Stimulated activated CD4-positive, alpha-beta T cell treated with anti-CD3 and anti-CD28 coated beads, Interleukin-1b, Interleukin-23, amount 100 ng/mL, for 24 hours (primary cell): ENCODE measurements at places on chromosomes 7 and 10.

GRCh38 chr10:78766603-78767002 is 302.2 kb upstream of the ZMIZ1 start:
- no peak for DNase-seq

- no peak for DNase-seq
These were observed 8.2 kb upstream of the PON3 start for GRCh38 chr7:95404316-95404865.

GRCh38 chr7:112575864-112576263 is 95.1 kb downstream of the LSMEM1 start:
- DNase-seq, result no peak

GRCh38 chr10:116998172-116998571 is 6.8 kb downstream of the SHTN1 start:
- DNase-seq, result no peak

DNA sequence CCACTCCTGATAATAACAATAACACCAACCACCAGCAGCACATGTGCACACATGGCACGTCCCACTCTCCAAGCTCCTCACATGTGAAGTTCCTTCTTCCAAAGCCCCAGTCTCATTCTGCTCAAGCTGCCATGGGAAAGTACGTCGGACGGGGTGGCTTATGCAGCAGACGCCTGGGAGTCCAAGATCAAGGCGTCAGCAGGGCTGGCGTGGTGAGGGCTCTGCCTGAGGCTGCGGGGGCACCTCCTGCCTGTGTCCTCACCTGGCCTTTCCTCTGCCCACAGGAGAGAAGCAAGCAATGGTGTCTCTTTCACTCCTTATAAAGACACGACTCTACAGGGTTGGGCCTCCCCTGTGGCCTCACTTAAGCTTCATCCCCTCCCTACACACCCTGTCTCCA is 68.8 kb upstream of the INSIG1 start:
- no peak for DNase-seq

GRCh38 chr10:112724404-112724991 is 225.5 kb upstream of the TCF7L2 start:
- DNase-seq, result no peak

GRCh38 chr7:11233871-11234270 is 260.2 kb downstream of the PHF14 start:
- no peak for DNase-seq

GRCh38 chr10:7679256-7679655 is 12.5 kb upstream of the ITIH5 start:
- DNase-seq, result no peak
